ENCODE measurements at places on chromosomes 6 and 20.
A peak's percentile ranks its signal among the peaks of the same experiment; 100 is the strongest.

- DNase-seq = no peak
Observed at GRCh38 chr6:24925661-24926060, 10.1 kb downstream of the RIPOR2 start.

GRCh38 chr6:149917679-149918078, 5.2 kb downstream of the RAET1G start:
- no peak for DNase-seq

DNA sequence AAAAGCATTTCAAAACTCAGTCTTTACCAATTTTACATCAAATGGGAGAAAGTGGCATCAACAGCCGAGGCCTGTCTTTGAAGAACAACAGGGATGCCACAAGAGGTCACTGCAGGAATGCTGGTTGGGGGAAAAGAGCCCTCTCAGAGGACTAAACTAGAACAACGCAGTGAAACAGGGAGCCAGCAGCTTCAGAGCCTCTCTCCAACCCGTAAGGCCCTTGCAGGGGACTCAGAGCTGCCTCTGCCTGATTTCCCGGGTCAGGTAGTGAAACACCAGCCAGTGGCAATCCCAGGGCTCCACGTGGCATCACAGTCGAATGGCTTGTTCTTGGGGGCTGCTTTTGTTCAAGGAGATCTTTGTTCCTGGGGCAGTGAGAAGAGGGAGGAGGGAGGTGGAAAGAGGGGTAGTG, 55.0 kb upstream of the KCNK16 start:
- DNase-seq = peak; percentile 40

DNA sequence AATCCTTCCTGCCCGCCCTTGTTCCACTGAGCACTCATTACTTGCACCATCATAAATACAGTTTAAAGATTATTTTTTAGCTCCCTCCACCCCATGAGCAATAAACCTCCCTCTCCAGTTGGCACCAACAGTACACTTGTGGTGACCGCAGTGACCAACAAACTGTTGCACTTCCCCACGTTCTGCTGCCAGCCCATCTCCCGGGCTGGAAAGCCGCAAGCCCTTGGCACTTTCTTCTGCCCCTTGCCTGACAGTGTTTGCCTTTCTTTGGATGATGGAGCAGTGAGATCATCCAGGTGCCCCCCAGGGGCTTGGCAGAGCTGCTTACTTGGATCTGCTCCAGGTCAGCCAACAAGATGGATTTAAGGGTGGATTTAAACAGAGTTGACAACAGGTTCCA, 21.6 kb downstream of the KCNB1 start:
- DNase-seq = no peak

GRCh38 chr6:63636518-63637021, 968 bp downstream of the PHF3 start:
- DNase-seq = peak; percentile 61

DNA sequence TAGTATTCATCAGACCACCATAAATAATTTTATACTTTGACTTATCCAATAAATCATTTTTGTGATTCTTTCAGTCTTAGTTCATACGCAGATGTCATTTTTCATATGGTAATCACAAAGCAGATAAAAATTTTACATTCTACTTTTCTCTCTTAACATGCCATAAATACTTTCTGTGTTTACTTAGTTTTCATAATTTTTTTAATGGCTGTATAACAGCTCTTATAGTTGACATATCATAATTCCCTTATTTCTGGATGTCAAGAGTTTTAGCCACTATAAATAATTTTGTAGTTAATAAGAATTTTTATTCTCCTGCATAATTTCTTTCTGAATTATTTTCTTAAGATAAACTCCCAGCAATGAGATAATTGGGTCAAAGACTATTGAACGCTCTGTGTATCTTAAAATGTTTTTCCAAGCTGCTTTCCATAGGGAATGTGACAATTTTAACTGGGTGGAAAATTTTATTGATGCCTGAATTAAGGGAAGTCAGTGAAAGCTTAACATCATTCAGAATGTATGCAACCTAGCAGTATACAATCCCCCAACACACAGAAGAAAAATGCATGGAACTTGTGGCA, 702.7 kb downstream of the EPM2A start:
- DNase-seq = no peak

GRCh38 chr6:110270165-110270564, 88.0 kb downstream of the METTL24 start:
- DNase-seq = no peak

GRCh38 chr6:118387921-118388701, 160.0 kb upstream of the PLN start:
- DNase-seq = no peak
